Effector memory CD8-positive, alpha-beta T cell (primary cell): ENCODE measurements at places on chromosomes 7 and 10.

- no peaks in the 10 kb centered on the region for H3K27me3 ChIP-seq
- DNase-seq: no peak
- H3K4me3 ChIP-seq: no peak overlapping the region
- peaks cover 13% of the 10 kb centered on the region for H3K4me1 ChIP-seq
- H3K27ac ChIP-seq: no peak overlapping the region
- H3K36me3 ChIP-seq: peaks cover 18% of the 10 kb centered on the region
These were observed 22.3 kb upstream of the FAM133B start for GRCh38 chr7:92612501-92612900.

GRCh38 chr7:39088730-39089593 lies 111.3 kb downstream of the POU6F2 start:
- H3K36me3 ChIP-seq: peaks cover 3% of the 10 kb centered on the region
- no peak overlapping the region for H3K4me3 ChIP-seq
- H3K4me1 ChIP-seq: no peaks in the 10 kb centered on the region
- peaks cover 18% of the 10 kb centered on the region for H3K27me3 ChIP-seq

DNA sequence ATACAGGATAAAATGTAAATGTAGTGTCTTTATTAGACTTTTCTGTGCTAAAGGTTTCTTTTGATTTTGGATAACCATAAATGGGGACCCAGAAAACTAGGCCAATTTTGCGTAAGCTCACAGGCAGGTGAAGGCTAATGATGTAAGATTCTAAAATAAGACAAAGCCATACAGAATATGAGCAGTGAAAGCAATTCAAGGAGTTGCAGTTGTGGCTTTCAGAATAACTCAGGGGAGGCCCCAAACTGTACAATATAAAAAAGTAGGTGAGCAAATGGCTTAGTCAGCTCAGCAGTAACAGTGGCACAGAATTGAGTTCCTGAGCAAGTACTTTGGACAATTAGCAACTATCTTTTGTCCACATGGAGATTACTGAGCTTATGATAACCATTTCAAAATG lies 81.7 kb upstream of the NRP1 start:
- DNase-seq: no peak
- no peak overlapping the region for H3K27ac ChIP-seq
- peaks cover 43% of the 10 kb centered on the region for H3K27me3 ChIP-seq
- no peaks in the 10 kb centered on the region for H3K36me3 ChIP-seq

- no peak overlapping the region for H3K27ac ChIP-seq
- no peak overlapping the region for H3K4me3 ChIP-seq
- peaks cover 33% of the 10 kb centered on the region for H3K36me3 ChIP-seq
- H3K4me1 ChIP-seq: peaks cover 9% of the 10 kb centered on the region
- H3K27me3 ChIP-seq: no peaks in the 10 kb centered on the region
These were observed 31.9 kb downstream of the PCBD1 start for GRCh38 chr10:70856454-70856853.

- peaks cover 42% of the 10 kb centered on the region for H3K36me3 ChIP-seq
- no peak for DNase-seq
- peaks cover 32% of the 10 kb centered on the region for H3K4me1 ChIP-seq
These were observed 57.5 kb downstream of the MDFIC start for GRCh38 chr7:114979388-114979787.

GRCh38 chr7:66654275-66655112 lies 25.8 kb downstream of the KCTD7 start:
- H3K27ac ChIP-seq: peak overlapping the region; percentile 98
- peaks cover 24% of the 10 kb centered on the region for H3K36me3 ChIP-seq
- no peaks in the 10 kb centered on the region for H3K27me3 ChIP-seq

- no peak for DNase-seq
- H3K27ac ChIP-seq: no peak overlapping the region
- H3K4me3 ChIP-seq: no peak overlapping the region
- H3K4me1 ChIP-seq: peaks cover 7% of the 10 kb centered on the region
- H3K36me3 ChIP-seq: peaks cover 4% of the 10 kb centered on the region
These were observed 48.0 kb downstream of the MTURN start for GRCh38 chr7:30182814-30183213.

DNA sequence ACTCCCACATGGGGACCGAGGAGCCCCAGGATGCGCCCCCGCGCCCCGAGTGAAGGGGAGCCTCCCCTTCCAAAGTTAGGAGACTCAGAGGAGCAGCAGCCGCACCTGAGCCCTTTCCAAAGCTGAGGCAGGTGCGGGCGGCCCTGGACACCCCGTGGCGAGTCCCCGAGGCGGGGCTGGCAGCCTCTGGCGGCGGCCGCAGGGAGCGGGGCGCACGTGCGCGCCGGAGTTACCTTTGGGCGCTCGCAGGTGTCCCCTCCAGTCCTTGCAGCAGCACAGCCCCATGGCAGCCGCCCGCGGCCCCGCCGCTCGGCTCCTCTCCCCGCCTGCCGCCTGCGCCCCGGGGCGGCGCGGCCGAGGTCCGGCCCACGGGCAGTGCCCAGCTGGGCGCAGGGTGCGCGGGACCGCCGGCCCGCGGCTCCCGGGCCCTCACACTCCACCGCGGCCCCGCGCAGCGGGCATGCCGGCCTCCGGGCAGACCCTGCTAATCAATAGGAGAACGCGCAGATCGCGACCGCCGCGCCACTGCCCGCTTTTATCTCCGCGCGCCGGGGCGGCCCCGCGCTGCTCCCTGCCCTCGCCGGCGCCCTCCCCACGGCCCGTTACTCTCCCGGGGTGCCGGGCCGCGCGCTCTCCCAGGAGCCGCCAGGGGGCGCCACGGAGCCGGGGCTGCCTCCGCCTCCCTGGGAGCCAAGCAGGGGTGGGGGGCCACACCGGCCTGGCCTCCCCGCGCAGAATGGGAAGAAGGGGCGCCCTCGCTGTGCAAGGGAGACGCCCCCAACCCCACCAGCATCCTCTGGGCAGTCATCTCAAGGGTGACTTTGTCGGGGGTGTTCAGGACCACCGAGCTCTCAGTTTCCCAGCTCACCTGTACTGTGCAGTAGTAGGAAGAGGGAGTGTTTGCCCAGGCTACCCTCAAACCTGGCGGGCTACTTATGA lies 80.8 kb downstream of the ARHGAP22 start:
- H3K27ac ChIP-seq: no peak overlapping the region
- DNase-seq: no peak
- H3K27me3 ChIP-seq: peaks cover 57% of the 10 kb centered on the region
- no peaks in the 10 kb centered on the region for H3K36me3 ChIP-seq
- peaks cover 3% of the 10 kb centered on the region for H3K4me1 ChIP-seq
- no peak overlapping the region for H3K4me3 ChIP-seq

DNA sequence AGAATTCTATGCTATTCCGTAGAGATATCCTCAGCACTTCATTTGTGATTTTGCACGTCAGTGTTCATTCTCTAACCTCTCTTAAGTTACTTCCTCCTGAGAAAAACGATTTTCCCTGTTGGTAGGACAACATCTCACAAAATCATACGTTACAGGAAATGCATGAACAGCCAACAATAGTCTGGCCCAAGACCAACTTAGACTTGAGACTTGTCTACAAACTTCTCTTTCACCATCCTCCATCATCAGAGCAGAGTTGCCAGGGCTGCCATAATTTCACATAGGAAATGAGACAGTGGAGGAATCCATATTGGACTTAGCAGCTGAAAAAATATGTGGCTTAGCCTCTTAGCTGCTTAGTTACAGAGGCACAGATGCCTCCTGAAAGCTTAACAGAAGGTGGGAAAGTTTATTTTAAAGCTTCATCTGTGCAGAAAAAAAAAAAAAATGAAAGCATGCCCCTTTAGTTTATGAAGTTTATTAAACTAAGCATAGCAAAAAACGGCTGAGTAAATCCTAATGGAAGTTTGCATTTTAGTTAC lies 222.5 kb upstream of the CACNA2D1 start:
- no peak overlapping the region for H3K4me3 ChIP-seq
- H3K36me3 ChIP-seq: no peaks in the 10 kb centered on the region
- no peaks in the 10 kb centered on the region for H3K27me3 ChIP-seq

DNA sequence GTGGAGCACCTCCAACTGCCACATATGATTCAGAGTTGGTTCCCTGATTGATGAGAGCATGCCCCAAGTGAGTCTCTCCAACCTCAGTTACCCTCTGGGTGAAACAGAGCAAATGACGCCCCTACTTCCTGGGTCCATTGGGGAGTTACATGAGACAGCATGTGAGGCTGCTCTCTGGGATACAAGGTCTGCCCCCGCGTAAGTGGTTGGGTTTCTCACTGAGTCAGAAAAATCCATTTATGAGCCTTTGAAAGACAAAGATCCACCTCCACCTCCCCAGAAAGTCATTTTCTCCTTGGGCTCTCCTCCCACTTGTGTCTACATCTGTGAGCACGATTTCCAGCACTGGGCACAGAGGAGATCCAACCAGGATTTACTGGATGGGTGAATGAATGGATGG lies 70.7 kb upstream of the DNAAF5 start:
- no peak for DNase-seq
- H3K4me3 ChIP-seq: no peak overlapping the region
- no peaks in the 10 kb centered on the region for H3K27me3 ChIP-seq
- no peak overlapping the region for H3K27ac ChIP-seq

DNA sequence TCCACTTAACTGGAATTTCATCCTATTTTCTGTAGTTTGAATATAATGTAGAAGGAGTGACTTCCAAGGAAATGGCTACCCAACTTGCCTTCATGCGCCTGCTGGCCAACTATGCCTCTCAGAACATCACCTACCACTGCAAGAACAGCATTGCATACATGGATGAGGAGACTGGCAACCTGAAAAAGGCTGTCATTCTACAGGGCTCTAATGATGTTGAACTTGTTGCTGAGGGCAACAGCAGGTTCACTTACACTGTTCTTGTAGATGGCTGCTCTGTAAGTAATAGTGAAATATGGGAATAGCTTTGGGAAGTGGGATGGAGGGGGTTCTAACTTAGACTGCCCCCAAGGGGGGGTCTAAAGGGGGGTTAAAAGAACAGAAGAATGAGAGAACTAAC lies 34.5 kb downstream of the COL1A2 start:
- no peak overlapping the region for H3K4me3 ChIP-seq
- no peak for DNase-seq
- H3K4me1 ChIP-seq: no peaks in the 10 kb centered on the region
- H3K36me3 ChIP-seq: no peaks in the 10 kb centered on the region

GRCh38 chr7:27200761-27201579 lies 1.1 kb upstream of the HOXA13 start:
- DNase-seq: no peak
- H3K27ac ChIP-seq: no peak overlapping the region
- H3K4me1 ChIP-seq: peaks cover 48% of the 10 kb centered on the region

GRCh38 chr10:103695584-103696005 lies 159.8 kb downstream of the SH3PXD2A start:
- peaks cover 6% of the 10 kb centered on the region for H3K36me3 ChIP-seq
- no peak overlapping the region for H3K4me3 ChIP-seq
- peak overlapping the region; percentile 74 for H3K27ac ChIP-seq
- no peak for DNase-seq
- H3K27me3 ChIP-seq: no peaks in the 10 kb centered on the region

GRCh38 chr10:129523723-129524316 lies 56.8 kb downstream of the MGMT start:
- H3K4me1 ChIP-seq: peaks cover 6% of the 10 kb centered on the region
- H3K36me3 ChIP-seq: peaks cover 3% of the 10 kb centered on the region
- DNase-seq: no peak
- H3K27ac ChIP-seq: no peak overlapping the region
- no peak overlapping the region for H3K4me3 ChIP-seq

- H3K27ac ChIP-seq: peak overlapping the region; percentile 8
- DNase-seq: no peak
- H3K4me3 ChIP-seq: no peak overlapping the region
- no peaks in the 10 kb centered on the region for H3K27me3 ChIP-seq
These were observed 50.1 kb downstream of the VOPP1 start for GRCh38 chr7:55521917-55522902.

- H3K4me3 ChIP-seq: no peak overlapping the region
- no peaks in the 10 kb centered on the region for H3K36me3 ChIP-seq
- H3K4me1 ChIP-seq: no peaks in the 10 kb centered on the region
- no peak overlapping the region for H3K27ac ChIP-seq
These were observed 41.3 kb downstream of the WNT2 start for GRCh38 chr7:117281562-117281961.

- H3K27me3 ChIP-seq: no peaks in the 10 kb centered on the region
- no peaks in the 10 kb centered on the region for H3K36me3 ChIP-seq
- H3K4me1 ChIP-seq: no peaks in the 10 kb centered on the region
- H3K27ac ChIP-seq: no peak overlapping the region
- DNase-seq: no peak
- H3K4me3 ChIP-seq: no peak overlapping the region
These were observed 238.9 kb upstream of the ETV1 start for GRCh38 chr7:14228341-14228740.

DNA sequence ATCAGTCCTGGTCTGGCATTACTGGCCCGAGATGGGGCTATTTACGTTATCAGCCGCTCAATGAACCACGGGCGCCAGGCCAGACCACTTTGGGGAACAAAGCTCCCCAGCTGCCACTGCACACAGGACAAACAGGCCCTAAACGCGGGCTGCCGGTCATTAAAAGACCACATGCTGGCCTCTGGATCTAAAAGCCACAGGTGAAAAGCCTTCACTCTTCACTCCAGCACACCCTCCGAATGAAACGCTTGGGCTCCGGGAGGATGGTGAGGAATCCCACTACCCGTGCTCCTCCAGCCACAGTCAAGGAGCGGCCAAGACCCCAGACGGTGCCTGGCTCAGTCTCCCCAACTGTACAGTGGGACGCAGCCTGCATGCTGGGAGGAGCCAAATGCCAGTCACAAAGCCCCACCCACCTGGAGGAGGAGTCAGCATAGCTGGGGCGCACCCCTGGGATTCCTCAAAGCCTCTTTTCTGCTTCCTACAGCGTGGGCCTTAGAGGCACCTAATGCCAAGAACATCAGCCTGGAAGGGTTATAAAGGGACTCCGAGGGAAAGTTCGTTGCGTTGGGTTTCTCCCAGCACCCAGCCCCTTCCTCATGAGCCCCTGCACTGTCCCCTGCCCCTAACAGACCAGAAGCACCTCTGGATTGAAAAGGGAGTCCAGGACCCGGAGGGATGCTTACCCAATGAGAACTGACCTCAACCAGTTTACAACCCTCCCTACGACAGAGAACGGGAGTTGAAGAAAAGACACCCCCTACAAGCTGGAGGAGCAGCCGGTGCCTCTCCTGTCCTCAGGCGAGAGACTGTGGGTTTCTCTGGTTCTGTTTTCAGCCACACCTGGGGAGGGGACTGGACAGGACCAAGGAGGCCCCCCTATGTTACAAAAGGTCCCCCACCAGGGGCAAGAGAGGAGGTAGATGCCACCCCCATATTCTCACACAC lies 4.7 kb downstream of the PDGFA start:
- DNase-seq: no peak
- H3K27ac ChIP-seq: no peak overlapping the region
- peaks cover 48% of the 10 kb centered on the region for H3K27me3 ChIP-seq
- peaks cover 3% of the 10 kb centered on the region for H3K36me3 ChIP-seq
- no peak overlapping the region for H3K4me3 ChIP-seq

DNA sequence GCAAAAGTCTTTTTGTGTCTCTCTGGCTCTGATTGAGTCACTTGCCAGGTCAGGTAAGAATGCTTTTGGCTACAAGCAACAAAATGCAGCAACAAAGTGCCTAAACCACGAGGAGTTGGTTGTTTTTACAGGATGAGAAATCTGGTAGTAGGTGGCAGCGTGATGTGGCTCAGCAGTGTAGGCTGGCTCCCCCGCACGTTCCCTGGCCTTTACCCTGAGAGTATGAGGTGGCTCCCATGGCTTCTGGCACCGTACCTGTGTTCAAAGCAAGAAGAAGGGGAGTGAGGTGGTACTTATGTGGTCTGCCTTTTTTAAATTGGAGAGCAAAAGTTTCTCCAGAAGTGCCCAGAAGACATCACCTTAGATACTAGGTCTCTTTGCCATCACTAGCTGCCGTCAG lies 11.7 kb downstream of the PRKRIP1 start:
- DNase-seq: no peak
- H3K36me3 ChIP-seq: peaks cover 74% of the 10 kb centered on the region
- no peaks in the 10 kb centered on the region for H3K27me3 ChIP-seq

GRCh38 chr7:74032191-74032490 lies 4.2 kb downstream of the ELN start:
- H3K27me3 ChIP-seq: peaks cover 35% of the 10 kb centered on the region
- DNase-seq: no peak
- peaks cover 5% of the 10 kb centered on the region for H3K36me3 ChIP-seq
- H3K4me1 ChIP-seq: peaks cover 4% of the 10 kb centered on the region
- no peak overlapping the region for H3K27ac ChIP-seq
